Fibroblast of skin of right biceps (primary cell): ENCODE measurements at places on chromosomes 1 and 21.
A peak's percentile ranks its signal among the peaks of the same experiment; 100 is the strongest.

- DNase-seq: no peak
These were observed 857 bp downstream of the FAM3B start for GRCh38 chr21:41317458-41317857.

DNA sequence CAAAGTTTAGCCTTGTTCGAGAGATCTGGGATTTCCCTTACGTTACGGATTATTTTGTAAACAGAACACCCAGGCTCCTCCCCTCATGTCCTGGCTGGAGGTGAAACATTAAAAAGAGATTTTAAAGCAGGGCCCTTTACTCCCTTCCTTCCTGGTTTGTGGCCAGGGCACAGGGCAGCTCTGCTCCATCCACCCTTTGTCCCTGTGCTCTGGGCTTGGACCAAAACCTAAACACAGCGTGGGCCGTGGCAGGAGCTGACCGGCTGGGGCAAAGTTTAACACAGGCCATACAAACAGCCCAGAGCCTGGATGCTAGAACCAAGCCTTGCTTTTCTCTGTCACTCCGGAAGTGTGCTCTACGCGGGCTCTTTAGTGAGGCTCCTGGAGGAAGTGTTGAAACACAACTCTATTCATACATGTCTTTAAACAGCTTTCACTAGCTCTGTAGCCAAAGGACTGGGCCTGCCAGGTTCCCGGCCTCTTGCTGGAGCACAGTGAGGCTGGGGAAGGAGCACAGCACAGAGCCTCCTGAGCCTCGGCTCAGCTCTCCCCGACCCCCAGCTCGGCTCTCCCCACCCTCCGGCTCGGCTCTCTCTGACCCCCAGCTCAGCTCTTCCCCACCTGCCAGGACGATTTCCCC lies 84.7 kb downstream of the PDE9A start:
- DNase-seq: no peak

DNA sequence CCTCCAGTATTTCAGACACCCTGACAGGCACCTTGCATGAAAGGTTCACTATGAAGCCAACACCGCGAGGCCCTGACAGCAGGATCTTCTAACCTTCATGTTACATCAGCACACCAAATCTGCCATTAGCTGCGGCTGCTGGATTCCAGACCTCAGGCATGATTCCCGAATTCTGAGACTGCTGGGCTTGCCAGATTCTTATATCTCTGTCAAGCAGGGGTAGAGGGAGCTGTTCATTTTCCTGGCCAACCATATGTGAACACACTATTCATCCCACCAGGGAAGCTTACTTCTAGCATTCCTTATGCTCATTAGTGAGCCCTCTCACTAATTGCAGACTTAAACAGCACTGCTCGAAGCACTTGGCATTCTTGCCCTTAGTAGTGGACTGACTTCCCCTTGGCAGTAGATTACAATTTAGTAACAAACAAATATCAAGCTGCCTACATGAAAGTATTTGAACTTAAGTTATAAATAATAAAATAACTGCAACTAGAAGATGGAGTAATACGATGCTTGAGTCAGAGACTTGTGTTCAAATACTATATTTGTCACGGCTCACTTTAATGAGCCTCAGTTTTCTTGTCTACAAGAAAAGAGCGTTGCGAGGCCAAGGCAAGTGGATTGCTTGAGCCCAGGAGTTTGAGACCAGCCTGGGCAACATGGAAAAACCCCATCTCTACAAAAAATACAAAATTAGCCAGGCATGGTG lies 43.3 kb downstream of the NID1 start:
- peak; percentile 72 for DNase-seq

- DNase-seq: no peak
These were observed 1.1 kb upstream of the CYB561D1 start for GRCh38 chr1:109492779-109493178.

GRCh38 chr1:24926563-24927249 lies 3.4 kb downstream of the RUNX3 start:
- no peak for DNase-seq

- DNase-seq: no peak
These were observed 230.3 kb upstream of the USP24 start for GRCh38 chr1:55445416-55445815.
